ENCODE measurements at places on chromosomes 13 and 19. TPM values are rescaled to one million over a fixed set of nuclear protein-coding genes. Genes with fewer than 3 reads are reported as not detected.

DNA sequence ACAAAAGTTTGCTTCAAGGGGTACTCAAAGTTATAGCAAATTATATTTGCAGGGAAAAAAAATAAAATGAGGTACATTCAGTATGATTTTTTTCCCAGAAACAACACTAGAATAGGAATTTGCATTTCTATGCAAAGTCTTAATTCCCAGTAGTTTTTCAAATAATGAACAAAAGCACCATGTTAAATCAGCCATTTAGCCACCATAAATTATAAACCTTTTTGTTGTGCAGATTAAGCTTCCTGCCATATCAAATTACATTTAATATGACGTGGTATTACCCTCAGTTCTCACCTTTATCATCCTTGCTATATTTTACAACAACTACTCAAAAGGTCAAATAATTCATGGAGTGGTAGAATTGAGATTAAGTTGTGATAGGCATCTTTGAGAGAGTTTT lies 136.6 kb upstream of the FRY start:
- peaks cover 22% of the 10 kb centered on the region for H3K4me1 ChIP-seq
- H3K27me3 ChIP-seq, result no peaks in the 10 kb centered on the region
- no peak overlapping the region for H3K27ac ChIP-seq
- no peak overlapping the region for H3K4me3 ChIP-seq

DNA sequence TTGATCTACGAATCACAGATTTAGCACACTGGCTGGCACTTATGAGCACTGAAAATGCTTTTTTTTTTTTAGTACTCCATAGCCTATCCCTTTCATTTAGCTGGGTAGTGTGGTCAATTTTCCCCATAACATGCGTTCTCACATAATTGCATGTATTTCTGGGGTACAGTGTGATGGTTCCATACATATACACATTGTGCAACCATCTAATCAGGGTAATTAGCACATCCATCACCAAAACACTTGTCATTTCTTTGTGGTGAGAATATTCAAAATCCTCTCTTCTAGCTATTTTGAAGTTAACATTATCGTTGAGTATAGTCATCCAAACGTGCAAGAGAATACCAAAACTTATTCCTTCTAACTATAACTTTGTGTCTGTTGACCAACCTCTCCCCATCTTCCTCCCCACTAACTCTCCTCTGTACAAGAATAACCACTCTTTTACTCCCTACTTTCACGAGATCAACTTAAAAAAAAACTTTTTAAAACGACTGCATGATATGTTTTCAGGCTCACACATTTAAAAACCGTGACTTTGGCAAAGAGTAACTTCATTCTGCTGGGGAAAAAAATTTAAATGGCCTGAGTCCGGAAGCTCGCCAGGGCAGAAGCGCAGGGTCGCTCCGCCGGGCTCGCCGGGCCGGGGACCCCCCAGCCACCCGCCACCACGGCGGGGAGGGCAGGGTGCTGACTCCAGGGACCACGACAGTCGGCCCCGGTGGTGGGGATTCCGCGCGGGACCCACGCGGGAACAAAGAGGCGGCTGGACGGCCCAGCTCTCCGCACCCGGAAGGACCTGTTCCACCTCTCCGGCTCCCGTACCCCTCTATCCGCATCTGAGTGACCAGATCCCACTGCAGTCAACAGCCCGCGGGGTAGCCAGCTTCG lies 868 bp upstream of the UBAC2 start:
- peaks cover 28% of the 10 kb centered on the region for H3K4me1 ChIP-seq
- peak overlapping the region; percentile 99 for H3K4me3 ChIP-seq
- DNase-seq, result no peak

ZNF837 gene
- total RNA-seq, result 1.0 TPM

DNA sequence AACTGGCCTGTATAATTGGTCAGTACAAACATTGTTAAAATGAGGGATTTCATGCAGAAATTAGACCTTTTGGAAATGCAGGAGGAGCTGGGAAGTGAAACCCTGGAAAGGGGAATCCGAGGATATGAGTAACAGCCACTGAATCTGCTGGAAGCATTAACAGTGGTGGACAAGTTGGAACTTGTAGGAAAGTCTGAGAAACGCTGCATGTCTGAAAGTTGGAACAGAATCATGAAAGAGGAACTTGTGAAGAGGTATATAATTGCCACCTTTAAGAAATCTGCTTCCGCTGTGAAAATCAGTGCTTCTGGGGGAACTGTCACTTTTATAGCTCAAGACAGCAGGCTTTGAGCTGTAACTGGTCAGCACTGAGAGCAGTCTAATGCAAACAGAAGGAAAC lies 716.5 kb upstream of the PRR20A start:
- H3K36me3 ChIP-seq, result no peaks in the 10 kb centered on the region
- H3K27me3 ChIP-seq, result no peaks in the 10 kb centered on the region
- no peak for DNase-seq
- no peaks in the 10 kb centered on the region for H3K4me1 ChIP-seq

GRCh38 chr19:45376045-45376724 lies 5.8 kb upstream of the ERCC2 start:
- DNase-seq, result no peak
- H3K4me3 ChIP-seq, result no peak overlapping the region
- no peak overlapping the region for H3K27ac ChIP-seq
- peaks cover 5% of the 10 kb centered on the region for H3K4me1 ChIP-seq
